ENCODE measurements at places on chromosomes 7 and 10. TPM values are rescaled to one million over a fixed set of nuclear protein-coding genes. Genes with fewer than 3 reads are reported as not detected.

- DNase-seq: no peak
Observed at GRCh38 chr7:68309806-68310205, 1288.5 kb upstream of the AUTS2 start.

DNA sequence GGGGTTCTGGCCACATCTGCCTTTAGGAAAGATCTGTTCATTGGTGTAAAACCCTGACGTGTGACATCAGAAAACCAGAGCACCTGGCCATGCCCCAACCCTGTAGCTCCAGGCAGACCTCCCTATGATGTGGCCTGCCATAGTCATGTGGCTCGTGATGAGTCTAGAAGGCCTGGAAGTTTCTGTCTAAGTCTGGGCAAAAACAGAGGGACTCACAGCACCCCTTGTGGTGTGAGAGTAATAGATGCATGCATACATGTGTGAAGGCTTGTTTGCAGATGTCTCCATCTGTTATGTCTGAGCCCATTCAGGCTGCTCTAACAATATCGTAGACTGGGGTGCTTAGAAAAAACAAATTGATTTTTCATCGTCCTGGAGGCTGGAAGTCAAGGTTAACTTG is 309.3 kb downstream of the PAXIP1 start:
- no peak for DNase-seq

GRCh38 chr10:21519941-21520436 is 5.5 kb downstream of the SKIDA1 start:
- DNase-seq: no peak

Gene PON3
- not detected for total RNA-seq

Measured in glomerular endothelial cell (primary cell).